ENCODE measurements at places on chromosomes 2 and 18.

GRCh38 chr2:20451341-20451740, 4.5 kb downstream of the RHOB start:
- no peak for DNase-seq

GRCh38 chr2:46764547-46764946, 151.1 kb downstream of the MCFD2 start:
- DNase-seq = no peak

- no peak for DNase-seq
Observed at GRCh38 chr2:206805887-206806607, 40.6 kb downstream of the FASTKD2 start.

DNA sequence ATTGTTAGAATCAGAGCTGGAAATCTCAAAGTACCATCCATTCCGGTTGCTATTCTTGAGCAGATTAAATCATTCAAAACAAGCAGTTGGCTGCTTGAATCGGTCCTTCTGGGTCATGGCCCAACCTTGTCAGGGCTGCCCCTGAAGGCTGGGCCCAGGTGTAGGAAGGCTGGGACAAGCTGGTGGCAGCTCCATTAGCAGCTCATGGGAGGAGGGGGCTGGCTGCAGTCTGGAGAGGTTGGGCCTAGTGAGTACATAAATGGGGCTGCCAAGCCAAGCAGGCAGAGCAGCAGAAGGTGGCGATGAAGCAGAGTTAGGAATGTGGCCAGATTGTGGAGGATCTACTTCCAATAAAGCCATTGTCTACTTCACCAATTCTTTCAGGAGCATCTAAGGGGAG, 81.4 kb downstream of the ADCYAP1 start:
- DNase-seq = no peak

DNA sequence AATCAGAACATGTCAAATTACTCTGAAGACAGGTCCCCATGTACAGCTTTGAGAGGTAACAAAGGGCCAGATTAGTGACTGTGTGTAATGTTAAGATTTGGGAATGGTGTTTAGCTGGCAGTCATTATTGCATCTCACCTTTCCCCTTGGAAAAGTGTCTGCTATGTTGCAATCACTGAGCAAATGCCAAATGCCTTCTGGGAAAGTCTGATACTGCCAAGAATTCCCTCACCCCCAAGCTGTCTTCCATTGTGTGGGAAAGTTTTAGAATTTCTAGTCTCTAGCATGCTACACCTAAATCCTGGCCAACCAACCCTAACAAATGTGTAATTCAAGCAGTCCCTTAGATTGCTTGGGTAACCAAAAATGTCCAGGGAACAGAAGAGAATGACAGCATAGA, 13.6 kb upstream of the PELI1 start:
- no peak for DNase-seq

DNA sequence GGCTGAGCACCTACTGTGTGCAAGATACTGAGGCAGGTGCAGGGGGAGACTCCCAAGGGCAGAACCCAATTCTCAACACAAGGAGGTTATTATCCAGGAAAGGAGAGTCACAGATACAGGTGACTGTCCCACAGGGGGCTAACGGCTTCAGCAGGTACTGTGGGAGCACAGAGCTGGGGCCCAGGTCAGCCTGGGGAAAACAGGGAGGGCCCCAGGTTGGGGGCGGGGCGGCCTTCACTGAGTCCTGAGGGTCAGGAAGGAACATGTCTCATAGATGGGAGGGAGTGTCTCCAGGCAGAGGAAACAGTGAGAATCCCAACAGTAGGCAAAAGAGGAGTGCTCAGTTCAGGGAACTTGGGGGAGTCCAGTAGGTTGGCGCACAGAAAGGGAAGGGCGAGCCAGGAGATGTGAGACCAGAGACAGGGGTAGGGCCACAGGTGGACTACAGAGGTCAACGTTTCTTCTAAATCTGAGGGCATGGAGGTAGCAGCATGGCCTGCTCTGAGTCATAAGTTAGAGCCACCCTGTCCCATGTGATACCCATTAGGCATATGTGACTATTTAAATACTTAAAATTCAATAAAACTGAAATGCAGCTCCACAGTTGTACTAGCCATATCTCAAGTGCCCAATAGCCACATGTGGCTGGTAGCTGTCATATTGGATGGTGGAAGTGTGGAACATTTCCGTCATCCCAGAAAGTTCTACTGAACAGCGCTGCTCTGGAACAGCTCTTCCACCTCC, 157.2 kb downstream of the TTC32 start:
- DNase-seq = no peak

GRCh38 chr2:74939919-74940812, 18.3 kb upstream of the POLE4 start:
- DNase-seq = no peak

- DNase-seq = no peak
Observed at GRCh38 chr2:238999291-238999741, 151.4 kb downstream of the TWIST2 start.

DNA sequence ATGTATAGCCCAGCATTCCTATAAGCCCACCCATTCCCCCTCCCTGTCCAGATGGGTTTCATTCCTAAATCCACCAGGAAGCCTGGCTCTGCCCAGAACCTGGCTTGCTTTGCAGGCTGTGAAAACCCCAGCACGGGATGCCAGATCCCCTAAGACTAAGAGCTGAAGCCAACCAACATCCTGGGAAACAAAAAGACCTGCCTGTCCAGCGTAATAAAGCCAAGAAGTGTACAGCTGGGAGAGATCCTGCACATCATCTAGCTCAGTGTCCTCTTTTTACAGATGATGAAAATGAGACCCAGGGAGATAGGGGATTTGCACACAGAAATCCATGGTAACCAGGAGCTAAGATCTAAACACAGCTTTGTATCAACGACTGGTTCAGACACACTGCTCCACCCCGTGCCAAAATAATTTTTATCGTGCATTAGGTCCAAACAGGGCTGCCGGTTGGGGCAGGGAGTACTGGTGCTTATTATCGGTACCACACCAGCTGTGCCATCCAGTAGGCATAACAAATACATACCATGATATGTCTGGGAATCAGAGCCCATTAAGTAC, 2.9 kb downstream of the RND3 start:
- DNase-seq = no peak

All from posterior cingulate gyrus (tissue), 11 donors.